Endothelial cell (in vitro differentiated cells): ENCODE measurements at places on chromosomes 7 and 10. TPM values are rescaled to one million over a fixed set of nuclear protein-coding genes. Genes with fewer than 3 reads are reported as not detected.

- H3K27ac ChIP-seq, result peak overlapping the region; percentile 82
- no peak for DNase-seq
- peaks cover 33% of the 10 kb centered on the region for H3K4me1 ChIP-seq
- peaks cover 6% of the 10 kb centered on the region for H3K36me3 ChIP-seq
- H3K27me3 ChIP-seq, result peaks cover 16% of the 10 kb centered on the region
Measured at GRCh38 chr10:80453056-80453841, 861 bp upstream of the TSPAN14 start.

GRCh38 chr10:24382979-24383663 is 174.2 kb downstream of the KIAA1217 start:
- H3K36me3 ChIP-seq, result peaks cover 9% of the 10 kb centered on the region
- peak overlapping the region; percentile 92 for H3K27ac ChIP-seq
- DNase-seq, result peak; percentile 9
- H3K4me1 ChIP-seq, result peaks cover 48% of the 10 kb centered on the region

GRCh38 chr7:127600885-127601284 is 7.3 kb downstream of the FSCN3 start:
- no peak overlapping the region for H3K27ac ChIP-seq
- no peaks in the 10 kb centered on the region for H3K4me1 ChIP-seq

DNA sequence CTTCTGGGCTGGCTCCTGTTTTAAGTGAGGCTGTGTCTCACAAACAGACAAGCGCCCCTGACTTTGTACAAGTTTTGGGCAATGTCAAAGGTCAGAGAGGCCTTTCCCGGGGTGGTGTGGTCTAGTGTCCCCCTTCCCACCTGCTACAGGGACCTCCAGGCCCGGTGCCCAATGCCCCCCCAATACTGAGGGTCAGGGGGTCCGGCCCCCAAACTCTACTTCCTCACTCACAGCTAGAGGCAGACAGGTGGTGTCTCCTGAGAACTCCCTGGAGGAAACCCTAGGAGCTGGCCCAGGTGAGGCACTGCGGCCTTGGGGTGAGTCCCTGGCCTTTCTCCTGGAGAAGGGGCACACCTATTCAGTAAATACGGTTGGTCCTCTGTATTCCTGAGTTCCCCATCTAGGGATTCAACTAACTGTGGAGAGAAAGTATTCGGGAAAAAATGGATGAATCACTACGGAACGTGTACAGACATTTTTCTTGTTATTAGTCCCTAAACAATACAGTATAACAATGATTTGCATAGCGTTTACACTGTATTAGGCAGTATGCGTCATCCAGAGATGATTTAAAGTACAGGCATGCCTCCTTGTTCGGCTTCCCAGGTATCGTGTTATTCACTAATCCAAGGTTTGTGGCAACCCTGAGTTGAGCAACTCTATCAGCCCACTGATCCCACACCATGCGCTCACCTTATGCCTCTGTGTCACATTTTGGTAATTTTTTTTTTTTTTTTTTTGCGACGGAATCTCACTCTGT is 308.1 kb downstream of the WDR37 start:
- no peak overlapping the region for H3K27ac ChIP-seq
- no peak overlapping the region for H3K4me3 ChIP-seq
- H3K27me3 ChIP-seq, result no peaks in the 10 kb centered on the region
- peaks cover 17% of the 10 kb centered on the region for H3K4me1 ChIP-seq
- H3K36me3 ChIP-seq, result no peaks in the 10 kb centered on the region

GRCh38 chr10:29120216-29120615 is 168.7 kb upstream of the LYZL1 start:
- no peak overlapping the region for H3K27ac ChIP-seq
- H3K4me1 ChIP-seq, result no peaks in the 10 kb centered on the region
- peaks cover 6% of the 10 kb centered on the region for H3K36me3 ChIP-seq
- DNase-seq, result no peak

- H3K4me3 ChIP-seq, result no peak overlapping the region
- peaks cover 9% of the 10 kb centered on the region for H3K4me1 ChIP-seq
Measured at GRCh38 chr10:521261-522250, 167.9 kb downstream of the DIP2C start.

DNA sequence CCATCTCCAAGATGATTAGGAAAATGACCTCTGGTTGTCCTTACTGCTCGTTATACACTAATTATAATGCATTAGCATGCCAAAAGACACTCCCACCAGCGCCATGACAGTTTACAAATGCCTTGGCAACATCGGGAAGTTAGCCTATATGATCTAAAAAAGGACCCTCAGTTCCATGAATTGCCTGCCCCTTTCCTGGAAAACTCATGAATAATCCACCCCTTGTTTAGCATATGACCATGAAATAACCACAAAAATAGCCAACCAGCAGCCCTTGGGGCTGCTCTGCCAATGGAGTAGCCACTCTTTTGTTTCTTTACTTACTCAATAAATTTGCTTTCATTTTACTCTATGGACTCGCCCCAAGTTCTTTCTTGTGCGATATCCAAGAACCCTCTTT is 41.6 kb upstream of the KCNMA1 start:
- H3K4me3 ChIP-seq, result no peak overlapping the region
- DNase-seq, result no peak
- H3K27ac ChIP-seq, result no peak overlapping the region
- H3K36me3 ChIP-seq, result no peaks in the 10 kb centered on the region
- peaks cover 5% of the 10 kb centered on the region for H3K27me3 ChIP-seq

- DNase-seq, result no peak
- peaks cover 2% of the 10 kb centered on the region for H3K27me3 ChIP-seq
Measured at GRCh38 chr7:148924011-148924410, 39.9 kb upstream of the EZH2 start.

GRCh38 chr10:8633909-8634308 is 579.4 kb downstream of the GATA3 start:
- H3K4me3 ChIP-seq, result no peak overlapping the region
- no peaks in the 10 kb centered on the region for H3K4me1 ChIP-seq
- no peaks in the 10 kb centered on the region for H3K36me3 ChIP-seq

GRCh38 chr10:69866688-69867461 is 65.2 kb downstream of the COL13A1 start:
- peak; percentile 47 for DNase-seq
- H3K4me3 ChIP-seq, result no peak overlapping the region
- no peaks in the 10 kb centered on the region for H3K36me3 ChIP-seq
- peak overlapping the region; percentile 81 for H3K27ac ChIP-seq
- peaks cover 11% of the 10 kb centered on the region for H3K27me3 ChIP-seq

DNA sequence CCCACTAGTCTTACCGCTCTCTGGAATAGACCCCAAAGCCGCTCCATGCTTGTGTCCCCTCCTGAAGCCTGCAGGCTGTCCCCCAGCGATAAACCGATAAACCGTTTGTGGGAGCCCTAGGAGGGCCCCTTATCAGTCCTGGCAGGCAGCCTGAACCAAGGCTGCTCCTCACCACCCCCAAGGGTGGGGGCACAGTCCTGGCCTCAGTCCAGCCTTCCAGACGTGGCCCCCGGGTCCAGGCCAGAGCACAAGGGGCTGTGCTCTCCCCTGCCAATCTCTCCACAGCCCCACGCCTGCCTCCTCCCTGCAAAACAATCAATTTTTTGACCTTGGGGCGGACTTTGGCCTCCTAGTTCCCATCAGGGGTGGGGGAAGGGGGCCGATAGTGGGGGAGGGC is at the start of gene TFR2:
Gene TFR2 (minus strand): TSS at position 90 of the 397 bp plus-strand sequence. CDS start 43 bp downstream, at position 47.
- no peaks in the 10 kb centered on the region for H3K4me1 ChIP-seq
- no peaks in the 10 kb centered on the region for H3K27me3 ChIP-seq
- no peak within 1 kb of the TSS for H3K27ac ChIP-seq
- DNase-seq, result no peak
- no peaks in the 10 kb centered on the region for H3K36me3 ChIP-seq

- H3K27ac ChIP-seq, result peak overlapping the region; percentile 91
- H3K27me3 ChIP-seq, result peaks cover 4% of the 10 kb centered on the region
- H3K36me3 ChIP-seq, result peaks cover 49% of the 10 kb centered on the region
- peaks cover 40% of the 10 kb centered on the region for H3K4me1 ChIP-seq
- peak overlapping the region; percentile 70 for H3K4me3 ChIP-seq
Measured at GRCh38 chr7:22121702-22122474, 176.2 kb upstream of the CDCA7L start.

DNA sequence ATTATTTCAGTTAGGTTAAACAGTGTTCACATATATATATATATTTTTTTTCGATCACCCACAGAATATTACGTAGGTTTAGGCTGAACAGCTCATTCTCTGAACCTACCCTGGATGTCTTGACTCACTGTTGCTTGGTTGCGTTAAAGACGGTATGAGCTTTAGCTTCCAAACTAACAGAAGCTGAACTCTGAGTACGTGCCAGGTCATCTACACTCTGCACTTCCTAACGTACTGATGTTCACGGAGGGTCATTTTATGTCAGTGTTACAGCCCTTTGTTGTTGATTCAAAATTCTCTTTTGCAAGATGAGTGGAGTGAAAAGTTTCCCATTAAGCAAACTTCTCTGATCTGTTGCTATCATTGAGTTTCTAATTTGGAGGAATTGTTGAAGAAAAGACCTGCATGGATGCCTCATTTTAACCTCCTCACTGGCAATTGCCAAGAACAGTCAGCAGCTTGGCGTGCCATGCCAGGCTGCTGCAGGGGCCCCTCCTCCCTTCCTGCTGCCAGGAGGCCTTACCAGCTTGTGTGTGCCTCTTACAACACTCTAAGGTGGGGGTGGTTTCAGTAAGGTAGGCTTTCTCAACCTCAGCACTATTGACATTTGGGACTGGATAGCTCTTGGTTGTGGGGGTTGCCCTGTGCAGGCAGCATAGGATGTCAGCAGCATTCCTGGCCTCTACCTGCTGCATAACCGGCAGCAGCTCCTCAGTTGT is 44.3 kb downstream of the INSYN2A start:
- no peak overlapping the region for H3K4me3 ChIP-seq
- DNase-seq, result no peak
- peaks cover 1% of the 10 kb centered on the region for H3K27me3 ChIP-seq

DNA sequence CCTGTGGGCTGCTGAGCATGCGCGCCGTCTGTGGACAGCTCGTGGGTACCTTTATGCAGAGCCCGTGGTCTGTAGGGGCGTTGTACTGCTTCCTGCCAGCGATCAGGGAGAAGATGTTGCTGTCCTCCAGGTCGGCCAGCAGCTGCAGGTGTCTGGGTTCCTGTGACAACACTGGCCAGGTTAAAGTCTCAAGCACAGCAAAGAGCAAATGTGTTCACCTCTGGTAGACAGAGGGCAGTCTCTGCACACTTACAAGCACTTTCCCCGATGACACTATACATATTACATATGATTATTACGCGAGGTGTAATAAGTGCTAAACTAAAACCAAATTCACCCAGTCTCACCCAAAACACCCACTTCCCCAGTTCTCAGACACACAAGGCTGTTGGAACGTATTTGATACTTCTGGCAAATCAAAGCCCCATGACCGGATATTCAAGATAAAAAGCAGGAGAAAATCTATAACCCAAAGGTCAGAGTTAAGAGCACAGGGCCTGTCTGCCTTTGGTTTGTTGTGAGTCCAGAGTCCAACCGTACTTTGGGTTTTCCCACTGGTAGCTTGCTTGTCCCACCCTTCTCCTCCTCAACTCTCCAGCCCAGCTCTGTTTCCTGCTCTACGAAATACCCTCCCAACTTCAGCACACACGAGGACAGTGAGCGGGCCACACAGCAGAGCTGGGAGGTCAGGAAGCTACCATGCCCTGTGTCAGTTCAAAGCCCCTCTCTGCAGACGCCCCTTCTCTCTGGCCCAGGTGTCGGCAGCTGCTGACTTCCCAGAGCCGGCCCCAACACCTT is 49.7 kb upstream of the DDC start:
- no peaks in the 10 kb centered on the region for H3K4me1 ChIP-seq
- H3K27me3 ChIP-seq, result peaks cover 6% of the 10 kb centered on the region
- H3K36me3 ChIP-seq, result peaks cover 48% of the 10 kb centered on the region

GRCh38 chr10:113473851-113474250 is 79.0 kb upstream of the HABP2 start:
- H3K36me3 ChIP-seq, result peaks cover 5% of the 10 kb centered on the region
- no peak for DNase-seq
- H3K4me1 ChIP-seq, result peaks cover 14% of the 10 kb centered on the region
- no peak overlapping the region for H3K27ac ChIP-seq
- no peak overlapping the region for H3K4me3 ChIP-seq
- peaks cover 2% of the 10 kb centered on the region for H3K27me3 ChIP-seq

GRCh38 chr10:84563355-84563754 is 235.0 kb downstream of the CCSER2 start:
- no peak overlapping the region for H3K27ac ChIP-seq
- no peaks in the 10 kb centered on the region for H3K27me3 ChIP-seq
- H3K36me3 ChIP-seq, result no peaks in the 10 kb centered on the region
- no peaks in the 10 kb centered on the region for H3K4me1 ChIP-seq
- no peak for DNase-seq

DNA sequence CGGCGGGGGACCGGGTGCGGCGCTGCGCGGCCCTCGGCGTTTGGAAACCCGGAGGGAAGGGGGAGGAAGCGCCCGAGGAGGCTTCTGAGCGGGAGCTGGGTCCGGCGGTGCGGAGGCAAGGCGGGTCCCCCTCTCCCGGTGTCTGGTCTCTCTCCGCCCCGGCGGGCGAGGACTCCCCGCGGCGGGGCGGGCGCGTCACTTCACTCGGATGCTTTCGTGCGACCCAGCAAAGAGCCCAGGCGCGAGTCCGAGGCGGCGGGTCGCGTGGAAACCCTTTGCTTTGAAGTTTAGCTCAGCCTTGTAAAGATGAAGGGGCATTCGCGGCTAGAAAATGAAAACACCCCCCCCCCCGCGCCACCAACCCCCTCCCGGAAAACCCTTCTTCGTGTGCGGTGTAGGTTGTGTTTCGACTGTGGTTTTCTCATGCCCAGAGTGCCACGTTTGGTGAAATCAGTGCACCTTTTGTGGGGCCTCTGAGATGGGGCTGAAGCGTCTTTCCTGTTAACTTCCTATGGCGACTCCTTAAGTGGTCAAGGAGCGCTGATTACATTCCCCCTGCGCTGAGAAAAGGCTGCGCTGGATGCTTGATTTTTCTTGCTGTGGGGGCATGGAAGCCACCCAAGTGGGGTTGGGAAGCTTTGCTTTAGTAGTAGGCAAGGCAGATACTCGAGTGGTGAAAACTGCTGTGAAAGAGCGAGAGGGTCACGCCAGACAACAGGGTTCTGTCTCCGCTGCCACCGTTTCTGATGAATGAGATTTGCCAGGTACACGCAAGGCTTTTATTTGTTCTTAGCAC is 876 bp downstream of the GNAI1 start:
- peaks cover 16% of the 10 kb centered on the region for H3K36me3 ChIP-seq
- peak overlapping the region; percentile 98 for H3K4me3 ChIP-seq
- H3K27me3 ChIP-seq, result peaks cover 11% of the 10 kb centered on the region
- H3K27ac ChIP-seq, result peak overlapping the region; percentile 97

C7orf57 gene
- total RNA-seq, result not detected

CPA4 gene
- total RNA-seq, result not detected

C10orf53 gene
- not detected for total RNA-seq
